ENCODE measurements at places on chromosomes 12 and 14. TPM values are rescaled to one million over a fixed set of nuclear protein-coding genes. Genes with fewer than 3 reads are reported as not detected.

- H3K4me3 ChIP-seq = peak overlapping the region; percentile 77
- peak; percentile 83 for DNase-seq
- peak overlapping the region; percentile 77 for H3K27ac ChIP-seq
- H3K4me1 ChIP-seq = no peaks in the 10 kb centered on the region
- H3K36me3 ChIP-seq = no peaks in the 10 kb centered on the region
- H3K27me3 ChIP-seq = no peaks in the 10 kb centered on the region
Observed at GRCh38 chr12:48956279-48957140, 777 bp downstream of the ARF3 start.

DNA sequence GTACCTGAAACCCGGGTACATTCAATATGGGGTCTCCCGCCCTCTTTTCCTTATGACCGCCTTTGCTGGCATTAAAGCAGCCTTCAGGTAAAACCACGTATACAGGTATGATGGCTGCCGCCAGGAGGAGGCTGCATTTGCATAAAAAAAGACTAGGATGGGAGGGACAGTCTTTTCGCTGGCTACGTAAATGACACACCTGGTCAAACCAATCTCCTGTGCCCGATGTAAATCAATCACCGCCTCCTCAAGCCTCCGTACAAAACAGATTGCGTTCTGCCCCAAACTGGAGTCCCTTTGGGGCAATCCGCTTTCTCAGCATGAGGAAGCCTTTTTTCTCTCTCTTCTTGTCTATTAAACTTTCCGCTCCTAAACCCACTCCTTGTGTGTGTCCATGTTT is 8.1 kb upstream of the ALDH1L2 start:
- H3K36me3 ChIP-seq = no peaks in the 10 kb centered on the region
- DNase-seq = no peak
- no peaks in the 10 kb centered on the region for H3K4me1 ChIP-seq
- H3K27me3 ChIP-seq = no peaks in the 10 kb centered on the region
- H3K4me3 ChIP-seq = no peak overlapping the region

- DNase-seq = no peak
- peak overlapping the region; percentile 83 for H3K27ac ChIP-seq
- H3K4me1 ChIP-seq = peaks cover 9% of the 10 kb centered on the region
- H3K36me3 ChIP-seq = no peaks in the 10 kb centered on the region
Observed at GRCh38 chr12:15276088-15276698, 46.1 kb upstream of the PTPRO start.

- no peak overlapping the region for H3K4me3 ChIP-seq
- no peaks in the 10 kb centered on the region for H3K36me3 ChIP-seq
- no peaks in the 10 kb centered on the region for H3K4me1 ChIP-seq
- DNase-seq = no peak
Observed at GRCh38 chr12:873954-874353, 75.5 kb downstream of the RAD52 start.

The HOXC9 gene
- 1.5 TPM for total RNA-seq

GRCh38 chr14:32480337-32480736 is 151.2 kb downstream of the AKAP6 start:
- H3K4me3 ChIP-seq = no peak overlapping the region
- DNase-seq = no peak
- H3K36me3 ChIP-seq = no peaks in the 10 kb centered on the region
- H3K27ac ChIP-seq = no peak overlapping the region
- no peaks in the 10 kb centered on the region for H3K27me3 ChIP-seq

DNA sequence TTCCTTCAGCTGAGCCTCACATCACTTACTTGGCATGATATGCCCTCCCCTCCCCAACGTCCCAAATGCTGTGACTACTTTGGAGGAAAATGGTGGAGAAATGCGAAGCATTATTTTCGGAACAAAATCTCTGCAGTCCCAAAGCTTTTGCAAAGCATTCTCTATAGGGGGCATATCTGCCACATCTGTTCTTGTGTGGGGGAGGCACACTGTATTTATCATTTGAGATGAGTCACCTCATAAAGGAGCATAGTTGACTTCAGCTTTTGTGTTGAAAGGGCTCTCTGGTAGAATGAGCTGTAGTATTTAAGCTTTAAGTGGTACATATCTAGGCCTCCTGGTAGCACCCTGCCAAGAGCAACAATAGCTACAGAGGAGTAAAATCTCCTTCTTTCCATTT is 447.5 kb downstream of the ADAMTS20 start:
- no peaks in the 10 kb centered on the region for H3K27me3 ChIP-seq
- no peaks in the 10 kb centered on the region for H3K36me3 ChIP-seq
- no peak overlapping the region for H3K4me3 ChIP-seq
- H3K4me1 ChIP-seq = no peaks in the 10 kb centered on the region
- H3K27ac ChIP-seq = no peak overlapping the region

The RTN1 gene
- total RNA-seq = 14.4 TPM

DNA sequence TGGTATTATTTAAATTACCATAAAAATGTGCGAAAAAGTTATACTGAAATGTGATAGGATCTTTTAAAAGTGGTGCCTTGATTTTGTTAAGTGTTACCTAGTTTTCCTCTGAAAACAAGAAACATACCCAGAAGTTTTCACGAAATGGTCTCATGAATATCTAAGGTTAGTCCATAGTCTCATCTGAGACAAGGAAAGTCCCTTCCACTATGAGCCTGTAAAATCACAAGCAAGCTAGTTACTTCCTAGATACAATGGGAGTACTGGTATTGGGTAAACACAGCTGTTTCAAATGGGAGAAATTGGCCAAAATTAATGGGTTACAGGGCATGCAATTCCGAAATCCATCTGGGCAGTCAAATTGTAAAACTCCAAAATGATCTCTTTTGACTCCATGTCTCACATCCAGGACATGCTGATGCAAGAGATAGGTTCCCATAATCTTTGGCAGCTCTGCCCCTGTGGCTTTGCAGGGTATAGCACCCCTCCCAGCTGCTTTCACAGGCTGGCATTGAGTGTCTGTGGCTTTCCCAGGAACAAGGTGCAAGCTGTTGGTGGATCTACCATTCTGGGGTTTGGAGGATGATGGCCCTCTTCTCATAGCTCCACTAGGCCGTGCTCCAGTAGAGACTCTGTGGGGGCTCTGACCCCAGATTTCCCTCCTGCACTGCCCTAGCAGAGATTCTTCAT is 271.4 kb downstream of the NAV3 start:
- no peaks in the 10 kb centered on the region for H3K36me3 ChIP-seq
- DNase-seq = no peak

The COX8C gene
- not detected for total RNA-seq

DNA sequence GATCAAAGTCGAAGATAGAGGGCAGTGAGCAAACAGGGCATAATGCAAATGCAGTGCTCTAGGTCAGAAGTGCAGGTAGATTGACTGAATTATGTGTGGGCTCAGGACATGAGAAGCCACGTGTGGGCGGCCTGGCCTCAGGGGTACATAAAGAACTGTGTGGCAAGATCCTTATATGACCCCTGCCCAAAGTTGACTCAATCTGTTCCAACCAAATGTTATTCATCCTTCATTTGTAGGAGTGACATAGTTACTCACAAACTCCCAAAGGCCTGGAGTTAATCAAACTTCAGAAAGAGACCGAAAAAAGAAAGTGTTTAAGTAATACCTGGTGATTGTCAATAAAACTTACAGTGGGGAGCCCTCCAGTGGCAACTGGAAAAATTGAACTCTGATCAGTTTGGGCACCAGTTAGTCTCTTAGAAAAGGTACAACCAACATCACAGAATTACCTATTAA is 150.4 kb upstream of the FAR2 start:
- H3K4me3 ChIP-seq = no peak overlapping the region
- H3K27me3 ChIP-seq = no peaks in the 10 kb centered on the region
- peak; percentile 28 for DNase-seq
- H3K4me1 ChIP-seq = no peaks in the 10 kb centered on the region

DNA sequence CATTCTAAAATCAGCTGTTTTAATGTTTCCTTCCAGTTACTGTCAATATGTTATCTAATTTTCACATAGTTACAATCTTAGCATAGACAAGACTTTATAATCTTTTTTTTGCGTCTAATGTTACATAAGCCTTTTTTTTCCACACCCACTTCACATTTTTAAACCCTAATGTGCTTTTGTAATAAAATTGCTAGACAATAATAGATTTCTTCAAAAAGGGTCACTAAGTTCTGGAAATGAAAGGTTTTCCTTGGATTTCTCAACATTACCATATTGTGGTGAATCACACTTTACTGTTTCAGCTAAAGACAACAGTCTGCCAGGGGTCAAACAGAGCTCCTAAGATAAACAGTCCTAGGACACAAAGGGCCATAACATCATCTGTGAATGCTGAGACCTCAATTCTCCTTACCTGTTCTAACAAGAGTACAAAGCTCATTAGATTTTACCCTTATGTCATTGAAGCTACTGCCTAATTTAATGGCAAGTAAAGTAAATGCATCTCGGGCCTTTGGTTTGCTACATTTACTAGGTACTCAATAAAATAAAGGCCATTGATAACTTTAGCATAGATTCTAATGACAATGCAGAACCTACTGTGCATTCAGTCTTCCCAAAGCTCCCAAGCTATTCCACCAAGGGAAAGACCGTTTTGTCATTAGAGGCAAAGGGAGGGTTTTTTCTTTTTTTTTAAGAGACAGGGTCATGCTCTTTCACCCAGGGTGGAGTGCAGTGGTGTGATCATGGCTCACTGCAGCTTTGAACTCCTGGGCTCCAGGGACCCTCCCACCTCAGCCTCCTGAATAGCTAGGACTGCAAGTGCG is 111.2 kb upstream of the SLC38A2 start:
- no peaks in the 10 kb centered on the region for H3K27me3 ChIP-seq
- no peak overlapping the region for H3K4me3 ChIP-seq
- no peak overlapping the region for H3K27ac ChIP-seq
- no peaks in the 10 kb centered on the region for H3K4me1 ChIP-seq
- DNase-seq = peak; percentile 30
- H3K36me3 ChIP-seq = no peaks in the 10 kb centered on the region

GRCh38 chr12:53754633-53755264 is 3.0 kb upstream of the CISTR start:
- no peaks in the 10 kb centered on the region for H3K4me1 ChIP-seq
- no peak for DNase-seq
- H3K27ac ChIP-seq = peak overlapping the region; percentile 57
- H3K27me3 ChIP-seq = peaks cover 3% of the 10 kb centered on the region
- no peaks in the 10 kb centered on the region for H3K36me3 ChIP-seq

- no peaks in the 10 kb centered on the region for H3K27me3 ChIP-seq
- no peak for DNase-seq
- no peaks in the 10 kb centered on the region for H3K4me1 ChIP-seq
Observed at GRCh38 chr14:49497725-49498348, 88.3 kb downstream of the RPS29 start.

The SMCO2 gene
- not detected for total RNA-seq

- H3K27me3 ChIP-seq = no peaks in the 10 kb centered on the region
- peak overlapping the region; percentile 21 for H3K27ac ChIP-seq
- DNase-seq = no peak
- no peak overlapping the region for H3K4me3 ChIP-seq
Observed at GRCh38 chr14:100849115-100849781, 23.3 kb downstream of the MEG3 start.

GRCh38 chr12:24034160-24034559 is 84.7 kb upstream of the SOX5 start:
- no peak for DNase-seq
- no peaks in the 10 kb centered on the region for H3K27me3 ChIP-seq
- no peaks in the 10 kb centered on the region for H3K4me1 ChIP-seq

The ADAMTS20 gene
- not detected for total RNA-seq

GRCh38 chr12:79657136-79657535 is 33.6 kb downstream of the PAWR start:
- no peak for DNase-seq
- H3K36me3 ChIP-seq = no peaks in the 10 kb centered on the region
- no peaks in the 10 kb centered on the region for H3K27me3 ChIP-seq
- no peak overlapping the region for H3K27ac ChIP-seq
- H3K4me3 ChIP-seq = no peak overlapping the region

DNA sequence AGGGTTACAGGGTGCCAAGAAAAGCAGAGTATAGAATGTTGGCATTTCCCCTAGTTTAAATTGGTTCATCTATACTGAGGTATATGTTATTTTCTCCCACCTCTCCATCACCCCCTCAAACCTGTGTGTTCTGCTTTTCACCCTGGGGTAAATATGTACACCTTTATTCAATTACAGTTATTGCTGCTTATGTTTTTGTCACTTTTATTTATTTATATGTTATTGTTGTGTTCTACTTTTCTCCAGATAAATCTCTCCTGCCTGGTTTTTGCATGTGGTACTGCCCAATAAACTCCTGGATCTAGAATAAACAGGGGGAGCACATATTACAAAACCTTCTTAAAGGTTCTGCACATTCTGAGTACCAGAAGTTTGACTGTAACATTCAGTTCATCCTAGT is 122.1 kb upstream of the NPAS3 start:
- no peaks in the 10 kb centered on the region for H3K36me3 ChIP-seq
- DNase-seq = no peak
- H3K27ac ChIP-seq = no peak overlapping the region

- H3K36me3 ChIP-seq = no peaks in the 10 kb centered on the region
- no peaks in the 10 kb centered on the region for H3K27me3 ChIP-seq
- no peak overlapping the region for H3K27ac ChIP-seq
Observed at GRCh38 chr12:39105111-39105510, 199.7 kb upstream of the CPNE8 start.

The LALBA gene
- not detected for total RNA-seq

The IRAK3 gene
- total RNA-seq = 19.4 TPM

GRCh38 chr12:124512667-124513296 is 54.6 kb downstream of the NCOR2 start:
- no peak overlapping the region for H3K4me3 ChIP-seq
- no peaks in the 10 kb centered on the region for H3K36me3 ChIP-seq
- H3K27ac ChIP-seq = peak overlapping the region; percentile 69
- no peaks in the 10 kb centered on the region for H3K27me3 ChIP-seq
- peaks cover 14% of the 10 kb centered on the region for H3K4me1 ChIP-seq
- peak; percentile 88 for DNase-seq

DNA sequence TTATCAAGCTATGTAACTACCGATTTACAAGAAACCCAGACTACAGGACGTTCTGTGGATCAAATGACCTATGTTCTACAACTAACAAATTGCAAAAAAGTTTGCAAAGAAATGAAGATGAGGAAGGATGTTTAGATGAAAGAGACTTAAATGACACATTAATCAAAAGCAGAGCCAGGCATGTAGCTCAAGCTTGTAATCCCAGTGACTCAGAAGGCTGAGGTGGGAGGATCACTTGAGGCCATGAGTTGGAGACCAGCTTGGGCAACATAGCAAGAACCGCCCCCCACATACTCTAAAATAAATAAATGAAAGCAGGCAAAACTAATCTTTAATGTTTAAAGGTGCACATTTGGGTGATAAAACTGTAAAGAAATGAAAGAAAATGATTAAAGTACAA is 331.9 kb downstream of the BTG1 start:
- DNase-seq = no peak
- no peaks in the 10 kb centered on the region for H3K36me3 ChIP-seq
- no peaks in the 10 kb centered on the region for H3K27me3 ChIP-seq
- H3K4me3 ChIP-seq = no peak overlapping the region

GRCh38 chr14:53894456-53894855 is 62.2 kb downstream of the BMP4 start:
- no peaks in the 10 kb centered on the region for H3K27me3 ChIP-seq
- DNase-seq = no peak
- no peaks in the 10 kb centered on the region for H3K36me3 ChIP-seq
- H3K4me3 ChIP-seq = no peak overlapping the region
- H3K4me1 ChIP-seq = no peaks in the 10 kb centered on the region

GRCh38 chr14:82710267-82710841 is 1176.7 kb upstream of the SEL1L start:
- no peak overlapping the region for H3K27ac ChIP-seq
- no peak overlapping the region for H3K4me3 ChIP-seq
- no peaks in the 10 kb centered on the region for H3K4me1 ChIP-seq
- H3K27me3 ChIP-seq = no peaks in the 10 kb centered on the region
- peak; percentile 15 for DNase-seq

The TAS2R14 gene
- 21.1 TPM for total RNA-seq

GRCh38 chr12:32183650-32184049 is 77.0 kb downstream of the BICD1 start:
- no peak for DNase-seq
- no peak overlapping the region for H3K27ac ChIP-seq
- no peaks in the 10 kb centered on the region for H3K27me3 ChIP-seq
- no peaks in the 10 kb centered on the region for H3K4me1 ChIP-seq
- no peaks in the 10 kb centered on the region for H3K36me3 ChIP-seq
- H3K4me3 ChIP-seq = no peak overlapping the region

The ASPG gene
- total RNA-seq = 0.51 TPM

All from uterus (tissue), 4 donors.